ENCODE measurements at places on chromosomes 2 and 18.
A peak's percentile ranks its signal among the peaks of the same experiment; 100 is the strongest.

DNA sequence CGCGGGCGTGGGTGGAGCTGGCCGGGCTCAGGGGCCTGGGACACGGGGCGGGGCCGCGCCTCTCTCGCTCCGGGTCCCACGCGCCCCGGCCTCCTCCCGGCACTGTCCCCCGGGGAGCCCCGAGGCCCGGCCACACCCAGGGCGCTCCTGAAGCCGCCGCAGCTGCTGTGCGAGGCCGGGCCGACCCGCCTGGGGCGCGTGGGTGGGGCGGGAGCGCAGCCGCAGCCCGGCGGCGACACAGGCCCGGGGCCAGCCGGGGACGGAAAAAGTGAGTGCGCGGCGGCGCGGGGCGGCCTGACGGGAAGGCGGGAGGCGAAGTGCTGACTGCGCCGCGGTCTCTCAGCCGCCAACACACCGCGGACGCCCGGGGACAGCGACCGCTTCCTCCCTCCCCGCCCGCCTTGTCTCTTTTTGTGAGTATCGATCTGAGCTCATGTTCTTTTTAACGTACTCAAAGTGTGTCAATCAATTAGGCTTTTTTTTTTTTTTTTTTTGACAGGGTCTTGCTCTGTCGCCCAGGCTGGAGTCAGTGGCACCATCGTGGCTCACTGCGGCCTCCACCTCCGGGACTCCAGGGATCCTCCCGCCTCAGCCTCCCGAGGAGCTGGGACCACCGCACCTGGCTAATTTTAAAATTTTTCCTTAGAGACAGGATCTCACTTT lies 14.5 kb downstream of the PDCD1 start:
- peak; percentile 2 for DNase-seq

- no peak for DNase-seq
Observed at GRCh38 chr2:186365406-186365805, 120.7 kb upstream of the ZC3H15 start.

- DNase-seq = no peak
Observed at GRCh38 chr2:62604336-62604735, 98.3 kb upstream of the TMEM17 start.

- no peak for DNase-seq
Observed at GRCh38 chr2:143142598-143142997, 13.4 kb downstream of the ARHGAP15 start.

GRCh38 chr2:168152902-168153530 lies 94.4 kb downstream of the STK39 start:
- DNase-seq = no peak

- DNase-seq = no peak
Observed at GRCh38 chr18:55731594-55732042, 143.6 kb upstream of the TCF4 start.

GRCh38 chr18:36811955-36812354 lies 16.8 kb downstream of the TPGS2 start:
- no peak for DNase-seq

DNA sequence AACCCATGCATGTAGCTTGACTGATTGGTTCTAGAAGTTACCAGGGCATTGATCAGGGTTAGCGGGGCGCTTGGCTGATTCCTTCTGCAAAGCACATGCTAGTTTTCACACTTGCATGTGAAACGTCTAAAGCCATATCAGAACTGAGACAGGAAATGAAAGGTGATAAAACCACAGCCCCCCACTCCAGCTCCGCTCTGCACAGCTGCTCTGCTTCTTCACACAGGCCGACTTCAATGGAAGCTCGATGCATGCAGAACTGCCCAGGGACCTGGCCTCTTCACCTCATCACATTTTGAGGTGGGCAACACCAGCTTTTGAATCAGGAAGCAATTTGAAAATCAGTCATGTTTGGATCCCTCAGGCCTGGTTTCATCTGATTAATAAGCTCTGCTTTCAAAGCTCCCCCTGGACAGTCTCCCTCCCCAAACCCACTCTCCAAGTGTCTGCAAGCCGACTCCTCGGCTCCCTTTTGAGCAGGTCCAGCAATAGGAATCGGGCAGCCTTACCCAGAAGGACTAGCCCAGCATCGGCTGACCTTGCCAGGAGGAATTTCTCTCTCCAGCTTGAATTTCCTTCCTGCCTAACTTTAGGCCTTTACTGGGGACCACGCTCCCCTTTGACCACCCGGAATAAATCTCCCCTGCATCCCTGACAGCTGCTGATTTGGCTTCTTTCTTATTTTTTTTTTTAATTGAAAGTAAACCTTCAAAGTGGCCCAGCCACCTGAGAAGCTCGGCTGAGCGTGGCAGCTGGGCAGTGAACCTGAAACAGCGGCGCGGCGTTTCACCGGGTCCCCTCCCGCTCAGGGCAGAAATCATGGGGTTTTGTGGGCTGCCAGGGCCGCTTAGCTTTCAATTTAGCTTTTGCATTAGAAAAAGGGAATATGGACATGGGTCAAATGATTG lies 31.7 kb downstream of the HRH4 start:
- DNase-seq = peak; percentile 91

DNA sequence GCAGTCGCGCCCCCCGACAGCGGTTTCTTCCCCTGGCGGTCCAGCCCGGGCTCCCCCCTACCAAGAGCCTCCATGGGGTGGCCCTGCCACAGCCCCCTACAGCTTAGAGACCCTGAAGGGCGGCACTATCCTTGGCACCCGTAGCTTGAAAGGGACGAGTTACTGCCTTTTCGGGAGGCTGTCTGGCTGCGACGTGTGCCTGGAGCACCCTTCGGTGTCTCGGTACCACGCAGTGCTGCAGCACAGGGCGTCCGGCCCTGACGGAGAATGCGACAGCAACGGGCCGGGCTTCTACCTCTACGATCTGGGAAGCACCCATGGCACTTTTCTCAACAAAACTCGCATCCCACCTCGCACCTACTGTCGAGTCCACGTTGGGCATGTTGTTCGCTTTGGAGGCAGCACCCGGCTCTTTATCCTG lies 475 bp downstream of the SLC4A1AP start:
- DNase-seq = no peak

- no peak for DNase-seq
Observed at GRCh38 chr2:170404846-170405245, 226.9 kb downstream of the MYO3B start.

GRCh38 chr2:16197504-16198147 lies 257.3 kb downstream of the MYCN start:
- DNase-seq = no peak

- DNase-seq = no peak
Observed at GRCh38 chr2:102768892-102769291, 7.1 kb downstream of the TMEM182 start.

- DNase-seq = no peak
Observed at GRCh38 chr2:232537499-232537898, 2.0 kb upstream of the CHRNG start.

DNA sequence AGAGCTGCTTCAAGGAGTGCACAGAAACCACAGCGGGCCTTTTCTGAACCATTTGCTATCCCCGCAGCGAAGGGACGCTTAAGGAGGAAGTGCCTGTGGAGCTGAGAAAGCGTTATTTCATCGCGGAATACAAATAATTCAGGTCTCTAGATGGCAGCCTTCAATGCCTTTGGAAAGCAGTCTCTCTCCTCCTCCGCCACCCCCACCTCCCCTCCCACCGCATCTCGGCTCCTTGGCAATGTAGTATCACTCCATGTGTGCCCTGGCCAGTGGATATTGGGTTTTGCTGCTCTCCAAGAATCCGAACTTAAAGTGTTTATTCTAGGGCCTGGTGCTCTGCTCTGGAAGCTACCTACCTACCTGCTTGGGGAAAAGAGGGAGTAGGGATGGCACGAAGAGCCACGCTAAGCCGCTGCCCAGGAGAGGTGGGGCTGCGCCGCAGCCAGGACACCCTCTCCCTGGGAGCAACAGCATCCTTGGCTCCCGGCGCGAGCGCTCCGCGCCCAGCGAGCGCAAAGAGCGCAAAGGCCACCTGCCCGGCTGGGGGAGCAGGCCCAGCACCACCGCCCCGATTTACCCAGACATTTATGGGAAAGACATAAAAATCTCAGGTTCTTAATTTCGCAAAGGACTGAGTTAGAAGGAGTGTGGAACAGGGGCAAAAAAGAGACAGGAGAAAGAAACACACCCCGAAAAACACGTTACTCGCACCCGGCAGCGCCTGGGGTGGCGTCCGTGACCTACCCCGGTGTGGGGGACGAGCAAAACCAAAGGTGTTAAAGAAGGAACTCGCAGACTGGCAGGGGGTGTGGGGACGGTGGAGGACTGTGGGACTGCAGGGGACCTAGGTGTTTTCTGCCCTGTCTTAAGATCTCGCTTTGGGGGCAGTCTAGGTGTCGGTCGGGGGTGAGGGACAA lies 1.0 kb downstream of the SPHKAP start:
- DNase-seq = no peak

DNA sequence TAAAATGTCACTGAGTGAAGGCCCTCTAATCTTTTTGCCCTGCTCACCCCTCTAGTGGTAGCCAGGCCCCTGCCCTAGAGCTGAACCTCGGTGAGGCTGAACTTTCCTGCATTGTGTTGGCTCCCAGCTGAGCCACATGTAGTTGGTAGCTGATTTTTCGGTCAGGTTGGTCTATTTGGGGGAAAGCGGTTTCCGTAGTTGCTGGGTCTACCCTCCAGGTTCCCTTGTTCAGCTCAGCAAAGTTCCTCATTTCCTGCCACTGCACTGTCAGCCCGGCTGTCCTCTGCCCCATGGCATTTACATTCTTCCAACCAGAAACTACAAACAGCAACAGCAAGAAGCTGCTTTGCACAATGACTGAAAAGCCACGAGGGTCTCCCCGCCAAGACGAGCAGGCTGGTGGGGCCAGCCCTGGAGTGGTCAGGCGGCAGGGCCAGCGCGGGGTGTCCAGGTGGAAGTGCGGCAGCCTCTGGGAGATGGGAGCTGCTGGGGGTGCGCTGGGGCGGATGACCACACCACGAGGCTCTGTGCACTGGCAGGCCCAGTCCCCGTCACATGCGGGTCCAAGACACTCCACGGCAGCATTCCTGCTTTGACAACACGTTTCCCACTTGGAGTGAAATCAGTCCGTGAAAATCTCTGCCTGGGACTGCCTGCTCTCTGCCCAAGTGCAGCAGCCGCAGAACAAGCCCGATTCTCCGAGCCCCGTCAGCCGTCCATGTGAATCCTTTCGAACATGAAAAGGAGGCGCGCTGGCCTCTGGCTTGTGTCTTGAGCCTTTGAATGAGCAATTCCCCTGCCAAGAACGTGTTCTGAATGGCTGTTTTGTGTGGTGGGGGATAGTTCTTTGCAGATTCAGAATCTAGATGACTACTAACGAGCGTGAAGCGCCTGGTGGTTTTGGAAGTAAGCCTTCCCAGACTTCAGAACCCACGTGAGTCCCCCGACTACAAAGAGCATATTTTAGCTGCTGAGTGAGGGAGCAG lies 159.4 kb downstream of the ASB1 start:
- no peak for DNase-seq

- DNase-seq = no peak
Observed at GRCh38 chr2:216589791-216590190, 43.4 kb upstream of the IGFBP2 start.

DNA sequence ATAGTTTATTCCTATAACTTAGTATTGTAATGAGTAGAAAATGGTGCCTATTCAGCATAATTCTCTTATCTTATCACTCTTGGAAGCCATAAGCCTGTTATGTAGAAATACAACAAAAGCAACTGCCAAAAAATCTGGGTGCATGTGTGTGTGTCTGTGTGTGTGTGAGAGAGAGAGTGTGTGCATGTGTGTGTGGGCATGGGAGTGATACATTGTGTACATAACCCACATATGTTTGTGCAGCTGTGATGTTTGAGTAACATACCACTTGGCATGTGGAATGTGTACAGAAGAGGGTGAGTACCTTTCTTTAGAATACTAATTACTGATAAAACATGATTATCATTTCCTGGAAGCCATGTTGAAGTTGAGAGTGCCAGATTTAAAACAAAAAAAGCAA lies 642.3 kb upstream of the SYT4 start:
- DNase-seq = no peak

- DNase-seq = peak; percentile 32
Observed at GRCh38 chr2:109069331-109070194, 59.4 kb upstream of the SH3RF3 start.
